ENCODE measurements at places on chromosomes 12 and 14.

DNA sequence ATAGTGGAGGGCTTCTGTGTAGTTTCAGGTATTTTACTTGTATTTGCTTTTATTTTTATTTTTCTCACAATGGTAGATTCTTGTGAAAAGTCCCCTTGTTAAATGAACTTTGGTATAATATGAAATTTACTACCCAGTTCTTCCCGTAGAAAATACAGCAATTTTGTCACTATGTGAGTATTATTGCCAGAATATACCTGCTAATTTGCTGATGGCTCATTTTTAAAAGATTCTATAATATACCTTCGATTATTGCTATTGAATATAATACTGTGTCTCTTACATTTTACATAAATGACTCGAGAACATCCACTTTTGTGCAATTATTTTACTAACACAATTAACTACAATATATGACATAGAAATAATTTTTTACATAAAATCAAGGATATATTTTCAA lies 262.3 kb upstream of the NOVA1 start:
- DNase-seq, result no peak

GRCh38 chr12:31362759-31363415 lies 36.9 kb upstream of the SINHCAF start:
- no peak for DNase-seq

DNA sequence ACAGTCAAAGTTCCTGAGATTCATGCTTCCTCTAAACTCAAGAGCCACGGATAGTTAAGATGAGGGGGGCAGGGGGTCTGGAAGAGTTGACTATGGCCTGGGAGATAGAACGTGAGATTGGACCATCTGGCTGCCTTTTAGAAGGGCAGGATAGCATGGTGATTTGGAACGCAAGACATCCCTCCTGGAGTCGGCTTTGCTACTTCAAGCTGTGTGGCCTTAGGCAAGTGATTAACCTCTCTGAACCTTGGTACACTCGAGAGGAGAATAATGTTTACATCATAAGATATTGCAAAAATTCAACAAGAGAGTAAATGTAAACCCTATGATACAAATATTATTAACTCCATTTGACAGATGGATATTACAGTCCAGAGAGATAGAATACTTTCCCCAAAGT lies 49.7 kb downstream of the RPH3A start:
- DNase-seq, result no peak

GRCh38 chr14:42378880-42379279 lies 772.2 kb downstream of the LRFN5 start:
- DNase-seq, result no peak

DNA sequence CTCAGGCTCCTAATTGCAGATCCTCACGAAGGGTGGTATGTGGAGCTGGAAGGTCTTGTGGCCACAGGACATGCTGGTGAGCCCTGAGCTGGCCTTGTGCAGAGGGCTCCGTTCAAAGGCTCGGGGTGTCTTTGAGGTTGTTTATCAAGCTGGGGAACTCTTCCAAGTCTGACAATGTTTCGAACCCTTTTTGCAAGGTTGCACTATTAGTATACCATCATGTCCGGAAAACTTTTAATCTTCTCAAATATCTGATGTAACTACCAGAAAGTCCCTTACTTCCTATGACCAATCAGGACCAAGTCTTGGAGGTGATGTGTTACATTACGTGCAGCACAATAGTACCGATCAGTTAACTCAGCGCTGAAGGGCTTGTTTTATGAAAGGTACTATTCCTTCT lies 21.5 kb downstream of the UBR7 start:
- no peak for DNase-seq

- DNase-seq, result no peak
Measured at GRCh38 chr12:75836533-75836932, 195.0 kb downstream of the PHLDA1 start.

- no peak for DNase-seq
Measured at GRCh38 chr12:68768431-68768939, 22.5 kb downstream of the SLC35E3 start.

DNA sequence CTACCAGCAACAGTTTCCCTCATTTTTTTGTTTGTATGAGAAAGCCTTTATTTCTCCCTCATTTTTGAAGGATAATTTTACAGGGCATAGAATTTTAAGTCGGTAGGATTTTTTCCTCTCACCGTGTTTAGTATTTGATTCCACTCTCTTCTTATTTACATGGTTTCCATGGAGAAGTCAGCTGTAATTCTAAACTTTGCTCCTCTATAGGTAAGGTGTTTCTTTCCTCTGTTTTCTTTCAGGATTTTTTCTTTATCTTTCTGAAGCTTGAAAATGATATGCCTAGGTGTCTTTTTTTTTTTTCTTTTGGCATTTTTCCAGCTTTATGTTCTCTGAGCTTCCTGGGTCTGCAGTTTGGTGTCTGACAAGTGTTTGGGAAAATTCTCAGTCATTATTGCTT lies 75.6 kb upstream of the ETV6 start:
- no peak for DNase-seq

DNA sequence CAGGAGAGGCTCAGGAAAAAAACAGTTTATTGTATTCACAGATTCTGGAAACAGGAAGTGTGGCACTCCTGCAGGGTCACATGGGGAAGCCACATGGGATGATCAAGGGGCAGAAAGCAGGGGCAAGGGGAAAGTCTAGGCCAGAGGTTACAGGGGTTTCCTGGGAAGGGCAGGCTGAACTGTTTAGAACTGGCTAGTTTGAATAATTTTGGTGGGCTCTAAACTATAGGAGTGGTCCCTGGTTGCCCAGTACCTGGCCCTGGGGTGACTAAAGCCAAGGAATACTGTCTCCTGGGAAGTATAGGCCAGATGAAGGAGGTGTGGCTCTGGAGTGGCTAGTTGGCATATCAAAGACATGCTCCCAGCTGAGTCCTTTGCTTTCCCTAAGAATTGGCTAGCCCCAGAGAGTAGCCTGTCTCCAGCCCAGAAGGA lies 169.2 kb downstream of the SLC41A2 start:
- no peak for DNase-seq

GRCh38 chr12:123713823-123714585 lies 1.9 kb downstream of the ATP6V0A2 start:
- no peak for DNase-seq

DNA sequence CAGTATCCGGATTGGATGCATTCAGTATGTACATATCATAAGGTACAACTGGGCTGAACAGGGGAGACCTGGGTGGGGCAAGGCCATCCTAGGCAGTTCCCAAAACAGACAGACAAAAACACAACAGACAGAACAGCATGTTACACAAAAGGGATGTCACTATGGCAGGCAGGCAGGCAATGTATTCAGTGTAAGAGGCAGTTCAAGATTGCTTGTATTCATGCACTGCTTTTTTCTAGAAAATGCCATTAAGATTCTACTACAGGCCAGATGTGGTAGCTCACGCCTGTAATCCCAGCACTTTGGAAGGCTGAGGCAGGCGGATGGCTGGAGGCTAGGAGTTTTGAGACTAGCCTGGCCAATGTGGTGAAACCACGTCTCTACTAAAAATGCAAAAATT lies 3.5 kb downstream of the TBPL2 start:
- DNase-seq, result no peak

DNA sequence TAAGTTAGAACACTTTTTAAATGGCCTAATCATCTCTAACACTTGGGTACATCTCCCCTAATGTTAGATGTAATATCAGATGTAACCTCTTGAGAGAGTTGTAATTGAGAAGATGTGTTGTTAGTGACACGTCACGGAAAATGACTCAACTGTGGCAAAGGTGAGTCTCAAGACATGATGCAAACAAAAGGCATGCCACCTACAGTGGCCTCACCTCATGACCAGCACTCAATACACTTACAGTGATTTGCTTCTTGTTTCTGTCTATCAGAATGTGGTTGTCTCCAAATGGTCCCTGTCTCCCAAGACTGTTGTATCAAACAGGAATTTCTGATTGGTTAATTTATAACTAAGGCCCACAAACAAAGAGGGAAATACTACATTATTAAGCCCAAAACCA lies 91.2 kb downstream of the SLC25A21 start:
- no peak for DNase-seq

DNA sequence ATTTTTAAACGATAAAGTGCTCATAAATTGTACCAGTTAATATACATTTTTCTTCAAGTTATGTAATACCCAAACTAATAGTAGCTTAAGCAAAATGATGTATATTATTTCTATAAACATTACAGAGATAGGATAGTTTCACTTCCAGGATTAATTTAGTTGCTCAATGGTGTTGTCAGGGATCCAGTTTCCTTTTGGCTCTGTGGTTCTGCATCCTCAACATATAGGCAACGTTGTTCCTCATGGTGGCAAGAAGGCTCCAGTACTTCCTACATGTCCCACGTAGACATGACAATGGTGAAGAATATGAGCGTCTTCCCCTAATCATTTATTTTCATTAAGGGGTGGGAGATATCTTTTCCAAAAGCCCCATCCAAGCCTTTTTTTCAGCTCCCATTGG lies 60.7 kb upstream of the DCD start:
- DNase-seq, result no peak

GRCh38 chr12:62227091-62227490 lies 33.1 kb upstream of the USP15 start:
- DNase-seq, result no peak

GRCh38 chr14:49988080-49988990 lies 95.5 kb downstream of the ARF6 start:
- no peak for DNase-seq

- no peak for DNase-seq
Measured at GRCh38 chr14:103870891-103871595, 23.7 kb upstream of the PPP1R13B start.

GRCh38 chr14:49908433-49908782 lies 15.5 kb downstream of the ARF6 start:
- no peak for DNase-seq

- DNase-seq, result peak; percentile 5
Measured at GRCh38 chr12:62258941-62259630, 1.1 kb upstream of the USP15 start.

DNA sequence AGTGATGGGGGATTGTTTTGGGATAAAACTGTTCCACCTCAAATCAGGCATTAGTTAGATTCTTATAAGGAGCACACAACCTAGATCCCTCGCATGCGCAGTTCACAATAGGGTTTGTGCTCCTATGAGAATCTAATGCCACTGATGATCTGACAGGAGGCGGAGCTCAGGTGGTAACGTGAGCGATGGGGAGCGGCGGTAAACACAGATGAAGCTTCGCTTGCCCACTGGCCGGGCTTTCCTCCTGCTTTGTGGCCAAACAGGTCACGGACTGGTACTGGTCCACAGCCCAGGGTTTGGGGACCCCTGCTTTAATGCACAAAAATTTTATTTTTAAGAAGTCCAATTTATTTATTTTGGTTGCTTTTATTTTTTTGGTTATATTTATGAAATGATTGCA lies 238.8 kb downstream of the AACS start:
- no peak for DNase-seq

DNA sequence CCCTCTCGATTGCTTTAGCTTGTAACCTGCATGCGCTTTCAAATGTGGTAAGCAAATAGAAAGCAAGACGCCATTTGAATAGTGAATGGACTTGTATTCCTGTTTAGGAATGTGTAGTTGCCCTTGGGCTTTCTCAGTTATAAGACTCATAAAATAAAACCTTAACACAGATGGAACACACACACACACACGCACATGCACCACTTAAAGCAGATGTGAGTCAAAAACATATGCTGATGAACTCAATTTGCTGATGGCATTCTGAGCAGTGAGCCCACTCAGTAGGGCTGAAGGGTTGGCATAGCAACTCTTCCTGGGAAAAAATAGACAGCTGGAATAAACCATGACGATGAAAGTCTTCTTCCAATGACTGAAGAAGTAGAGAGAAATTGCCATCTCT lies 360.5 kb downstream of the APAF1 start:
- DNase-seq, result no peak

DNA sequence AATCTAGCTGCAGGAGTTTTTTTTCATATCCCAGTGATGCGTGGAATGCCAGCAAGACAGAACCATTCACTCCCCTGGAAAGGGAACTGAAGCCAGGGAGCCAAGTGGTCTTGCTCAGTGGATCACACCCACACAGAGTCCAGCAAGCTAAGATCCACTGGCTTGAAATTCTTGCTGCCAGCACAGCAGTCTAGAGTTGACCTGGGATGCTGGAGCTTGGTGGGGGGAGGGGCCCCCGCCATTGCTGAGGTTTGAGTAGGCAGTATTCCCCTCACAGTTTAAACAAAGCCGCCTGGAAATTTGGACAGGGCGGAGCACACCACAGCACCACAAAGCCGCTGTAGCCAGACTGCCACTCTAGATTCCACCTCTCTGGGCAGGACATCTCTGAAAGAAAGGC lies 86.9 kb upstream of the STXBP6 start:
- DNase-seq, result no peak

DNA sequence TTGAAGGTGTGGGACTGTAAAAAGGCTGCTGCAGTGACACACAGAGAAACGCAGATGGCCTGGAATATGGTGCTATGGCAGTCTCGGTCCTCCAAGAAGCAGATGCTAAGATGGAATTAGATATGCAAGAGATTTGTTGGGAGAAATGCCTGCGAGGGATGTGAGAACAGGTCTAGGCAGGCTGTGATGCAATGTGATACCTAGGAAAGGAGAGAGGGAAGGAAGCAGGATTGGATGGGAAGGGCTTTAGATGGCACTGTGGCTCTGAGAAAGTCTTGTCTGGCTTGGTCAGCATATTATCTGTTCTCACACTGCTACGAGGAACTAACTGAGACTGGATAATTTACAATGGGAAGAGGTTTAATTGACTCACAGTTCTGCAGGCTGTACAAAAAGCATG lies 374.4 kb downstream of the BCAT1 start:
- DNase-seq, result no peak

GRCh38 chr12:51994959-51995358 lies 11.8 kb upstream of the TAMALIN start:
- no peak for DNase-seq

- no peak for DNase-seq
Measured at GRCh38 chr12:51186465-51187085, 13.6 kb upstream of the TFCP2 start.

GRCh38 chr12:24630446-24630845 lies 318.5 kb downstream of the BCAT1 start:
- no peak for DNase-seq

DNA sequence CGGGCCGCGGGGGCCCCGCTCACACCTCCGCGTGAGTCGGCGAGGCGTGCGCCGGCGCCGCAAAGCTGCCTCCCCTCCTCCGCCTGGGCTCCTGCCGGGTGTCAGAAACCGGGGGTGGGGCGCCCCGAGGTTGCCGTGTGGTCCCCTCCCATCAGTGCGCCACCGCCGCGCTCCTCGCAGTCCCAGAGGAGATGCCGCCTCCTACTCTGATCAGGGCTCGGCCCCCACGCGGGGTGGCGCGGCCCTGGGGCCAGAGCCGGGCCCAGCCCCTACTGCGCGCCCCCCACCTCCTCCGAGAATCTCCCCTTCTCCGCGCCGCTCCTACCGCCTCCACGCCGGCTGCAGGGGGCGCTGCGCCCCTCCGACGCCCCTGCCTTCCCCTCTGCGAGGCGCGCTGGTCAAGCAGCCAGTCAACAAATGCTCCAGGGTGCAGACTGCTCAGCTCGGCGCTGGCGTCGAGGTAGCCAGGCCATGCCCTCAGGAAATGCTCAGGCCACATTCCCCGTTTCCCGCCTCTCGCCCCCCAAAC lies 467 bp upstream of the JAG2 start:
- no peak for DNase-seq

All from hindlimb muscle (tissue), 1 donor.